HFFc6 (cell line): ENCODE measurements at places on chromosomes 1 and 21. TPM values are rescaled to one million over a fixed set of nuclear protein-coding genes. Genes with fewer than 3 reads are reported as not detected.

DNA sequence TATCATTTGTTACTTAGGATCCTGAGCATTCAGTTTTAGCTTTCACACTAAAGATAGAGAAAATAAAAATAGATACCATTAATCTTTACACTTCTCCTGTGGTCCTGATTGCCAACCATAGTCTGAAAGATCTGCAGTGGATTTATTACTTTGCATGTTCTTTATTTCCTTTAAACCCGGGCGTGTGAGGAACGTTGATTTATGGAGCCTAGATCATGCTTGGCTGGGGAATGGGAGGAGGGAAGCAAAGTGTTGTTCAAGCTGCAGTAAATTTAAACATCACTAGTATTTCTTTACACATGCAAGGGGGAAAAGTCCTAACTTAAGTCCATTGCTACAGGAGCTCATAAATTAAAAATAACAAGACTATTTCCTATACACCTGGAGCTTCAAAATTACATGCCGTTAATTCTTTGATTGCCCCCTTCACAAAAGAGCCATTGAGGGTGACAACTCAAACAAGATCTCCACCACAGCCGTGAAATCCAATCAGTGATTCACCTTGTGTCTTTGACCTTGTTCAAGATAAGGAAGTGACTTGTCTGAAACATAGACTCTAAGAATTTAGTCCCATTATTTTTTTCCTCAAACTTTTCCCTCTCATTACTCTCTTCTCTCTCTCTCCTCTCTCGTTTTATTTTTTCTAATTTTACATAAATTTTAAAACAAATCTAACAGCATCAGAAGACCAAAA lies 282.7 kb downstream of the KIF26B start:
- no peak for DNase-seq

DNA sequence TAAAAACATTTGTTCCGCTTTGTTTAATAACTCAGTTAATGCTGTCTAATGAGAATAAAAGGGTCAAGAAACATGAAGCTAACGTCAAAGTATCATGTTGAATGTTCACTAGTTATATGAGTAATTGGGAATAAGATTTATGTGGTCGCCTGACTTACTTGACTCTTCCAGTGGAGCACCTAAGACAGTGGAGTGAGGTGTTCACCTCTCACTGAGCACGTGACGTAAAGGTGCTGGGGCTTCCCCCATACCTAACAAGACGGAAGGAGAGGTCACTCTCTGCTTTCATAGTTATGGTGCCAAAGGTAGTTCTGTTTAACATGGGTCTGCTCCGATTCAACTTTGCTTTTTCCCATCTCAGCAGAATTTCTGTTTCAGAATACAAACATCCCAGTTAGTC lies 686 bp downstream of the KMO start:
- DNase-seq = no peak

GRCh38 chr1:29471487-29472313 lies 235.4 kb downstream of the PTPRU start:
- DNase-seq = no peak

- DNase-seq = peak; percentile 57
Observed at GRCh38 chr1:94528299-94528698, 13.3 kb downstream of the F3 start.

DNA sequence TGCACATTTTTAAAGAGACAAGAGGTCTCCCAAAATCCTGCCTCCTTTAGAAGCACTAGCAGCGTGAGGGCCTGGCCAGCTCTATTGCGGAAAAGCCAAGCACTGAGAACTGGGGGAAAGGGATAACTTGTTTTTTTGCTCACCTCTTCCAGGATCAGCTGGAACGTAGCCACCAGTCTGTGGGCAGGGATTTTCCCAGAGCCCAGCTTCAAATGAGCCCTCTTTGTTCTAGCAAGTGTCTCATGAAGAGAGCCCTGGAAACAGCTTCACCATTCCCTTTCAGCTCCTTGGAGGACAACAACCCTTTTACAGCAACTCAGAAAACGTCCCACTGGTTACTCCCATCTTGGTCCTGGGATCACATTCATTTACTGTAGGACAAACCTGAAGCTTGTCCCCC lies 195.4 kb downstream of the LMX1A start:
- DNase-seq = no peak

DNA sequence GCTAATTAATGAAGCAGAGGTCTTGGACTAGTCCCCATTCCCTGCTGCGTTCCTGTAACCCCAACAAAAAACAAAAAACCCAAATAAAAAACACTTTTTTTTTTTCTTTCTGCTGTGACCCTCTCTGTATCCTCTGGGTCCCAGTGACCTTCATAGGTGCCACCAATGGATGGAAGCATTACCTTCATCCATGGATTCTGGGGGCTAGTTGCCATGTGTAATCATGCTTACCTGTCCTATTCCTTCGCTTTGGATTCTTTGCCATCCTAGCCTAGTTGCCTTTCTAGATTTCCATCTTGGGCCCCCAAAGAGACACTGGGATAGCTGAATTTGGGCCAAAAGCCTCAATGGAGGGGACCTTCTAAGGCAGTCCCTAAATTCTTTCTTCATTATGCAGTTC lies 1208.7 kb downstream of the BRINP3 start:
- no peak for DNase-seq

- no peak for DNase-seq
Observed at GRCh38 chr1:156667610-156667967, 9.6 kb downstream of the NES start.

GRCh38 chr1:14849038-14849437 lies 250.6 kb downstream of the KAZN start:
- DNase-seq = no peak

DNA sequence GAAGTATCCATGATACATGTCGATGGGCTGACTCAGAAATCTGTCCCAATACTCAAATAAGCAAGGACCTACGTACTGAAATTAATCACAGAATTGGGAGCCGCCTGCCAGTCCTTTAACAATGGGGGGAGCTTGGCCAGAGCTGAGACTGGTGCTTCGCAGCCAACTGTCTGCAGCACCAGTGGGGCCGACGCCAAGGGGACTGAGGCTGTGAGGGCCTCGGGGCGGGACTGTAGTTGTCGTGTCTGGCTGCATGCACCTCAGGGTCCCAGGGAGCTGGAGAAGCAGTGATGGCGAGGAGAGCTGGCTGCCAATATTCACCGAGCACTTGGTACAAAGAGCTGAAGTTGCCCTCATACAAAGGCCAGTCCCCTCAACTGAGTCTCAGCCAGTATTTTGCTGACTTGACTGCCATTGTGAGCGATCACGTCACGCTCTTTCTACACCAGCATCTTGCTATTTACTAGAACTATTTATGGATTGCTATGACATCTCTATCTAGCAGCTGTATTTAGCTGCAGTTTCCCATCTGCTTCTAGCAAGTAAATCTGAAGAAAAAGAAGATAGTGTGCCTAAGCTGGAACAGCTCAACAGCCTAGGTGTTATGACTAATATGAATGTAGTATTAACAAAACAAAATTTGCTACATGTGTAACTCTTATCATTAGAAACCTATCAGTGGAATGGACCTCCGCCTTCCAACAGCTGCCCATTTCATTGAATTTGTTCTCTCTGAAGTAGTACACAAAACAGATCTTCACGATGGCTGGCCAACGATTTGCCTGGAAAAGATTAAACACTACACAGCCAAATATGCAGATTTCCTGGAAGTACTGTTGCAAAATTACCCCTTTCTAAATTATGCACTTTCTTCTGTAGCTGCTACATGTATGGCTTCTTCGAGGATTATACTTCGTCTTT lies 29.1 kb downstream of the EVI5 start:
- DNase-seq = no peak

DNA sequence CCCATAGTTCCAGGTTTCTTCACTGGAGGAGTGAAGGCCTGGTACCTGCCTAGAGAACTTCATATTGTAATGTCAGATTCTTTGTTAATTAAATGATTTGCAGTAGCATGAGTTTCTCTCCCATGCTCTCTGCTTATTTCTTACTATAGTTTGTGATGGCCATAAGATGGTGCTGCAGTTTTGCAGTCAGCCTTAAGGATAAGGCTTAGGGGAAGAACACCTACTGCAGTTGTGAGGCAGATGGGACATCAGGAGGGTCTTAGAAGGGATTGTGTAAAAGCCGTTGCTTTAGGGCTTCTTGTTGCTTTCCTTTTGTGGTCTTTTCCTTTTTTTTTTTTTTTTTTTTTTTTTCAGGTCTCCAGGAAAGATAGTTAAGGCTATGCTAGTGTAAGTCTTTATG lies 61.8 kb downstream of the MACF1 start:
- no peak for DNase-seq

Gene HSD17B7
- 3.6 to 5.3 TPM (median 4.4 TPM) in 3 replicates for total RNA-seq
